Activated naive CD8-positive, alpha-beta T cell treated with anti-CD3 and anti-CD28 coated beads, Interleukin-2, amount 10 ng/mL, durations not matched to agents 7 days and 5 days (primary cell): ENCODE measurements at places on chromosomes 6 and 20. TPM values are rescaled to one million over a fixed set of nuclear protein-coding genes. Genes with fewer than 3 reads are reported as not detected.

BPIFB2 gene
- not detected for total RNA-seq

DNA sequence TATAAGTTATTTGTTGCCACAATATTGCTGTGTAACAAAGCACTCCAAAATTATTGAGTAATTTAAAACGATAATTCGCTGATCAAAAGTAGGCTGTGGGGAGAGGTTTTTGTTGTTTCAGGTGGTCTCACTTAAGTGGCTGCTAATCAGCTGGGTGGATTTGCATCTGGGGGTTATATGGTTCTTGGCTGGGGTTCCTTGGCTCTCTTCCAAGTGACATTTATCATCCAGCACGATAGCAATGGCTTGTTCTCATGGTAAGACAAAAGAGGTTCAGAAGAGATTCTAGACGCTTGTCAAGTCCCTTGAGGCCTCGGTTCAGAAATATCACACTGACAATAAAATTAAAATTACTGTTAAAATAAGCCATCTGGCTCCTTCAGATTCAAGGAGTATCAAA is 1648.8 kb downstream of the GRIK2 start:
- DNase-seq, result no peak

DNA sequence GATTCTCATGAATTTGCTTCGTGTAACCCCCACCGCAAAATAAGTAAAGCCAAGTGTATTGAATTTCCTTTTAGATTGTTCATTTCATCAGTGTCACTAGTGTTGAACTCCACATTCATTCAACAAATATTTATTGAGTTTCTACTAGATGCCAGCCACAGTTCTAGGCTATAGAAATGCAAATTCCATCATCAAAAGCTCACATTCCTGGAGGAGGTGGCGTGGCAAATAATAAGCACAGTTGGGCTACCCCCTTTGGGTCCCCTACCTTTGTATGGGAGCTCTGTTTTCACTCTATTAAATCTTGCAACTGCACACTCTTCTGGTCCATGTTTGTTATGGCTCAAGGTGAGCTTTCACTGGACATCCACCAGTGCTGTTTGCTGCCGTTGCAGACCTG is 12.7 kb upstream of the ME1 start:
- DNase-seq, result no peak

DNA sequence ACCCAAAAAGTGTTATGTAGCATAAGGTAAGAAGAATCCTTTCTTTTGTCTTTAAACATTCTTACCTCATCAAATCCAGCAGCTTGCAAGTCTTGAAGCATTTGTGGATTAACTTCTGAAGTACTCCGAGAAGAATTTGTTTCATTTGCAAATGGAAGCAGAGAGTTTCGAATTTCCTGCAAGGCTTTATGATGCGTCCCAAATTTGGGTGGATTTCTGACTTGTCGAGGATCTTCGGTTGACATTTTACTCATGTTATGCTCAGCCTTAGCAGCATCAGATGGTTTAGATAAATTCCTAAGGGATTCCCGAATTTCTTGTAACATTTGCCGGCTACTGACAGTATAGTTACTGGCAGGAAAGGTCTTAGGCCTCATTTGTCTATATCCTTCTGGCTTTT is 16.2 kb downstream of the LATS1 start:
- DNase-seq, result no peak

DNA sequence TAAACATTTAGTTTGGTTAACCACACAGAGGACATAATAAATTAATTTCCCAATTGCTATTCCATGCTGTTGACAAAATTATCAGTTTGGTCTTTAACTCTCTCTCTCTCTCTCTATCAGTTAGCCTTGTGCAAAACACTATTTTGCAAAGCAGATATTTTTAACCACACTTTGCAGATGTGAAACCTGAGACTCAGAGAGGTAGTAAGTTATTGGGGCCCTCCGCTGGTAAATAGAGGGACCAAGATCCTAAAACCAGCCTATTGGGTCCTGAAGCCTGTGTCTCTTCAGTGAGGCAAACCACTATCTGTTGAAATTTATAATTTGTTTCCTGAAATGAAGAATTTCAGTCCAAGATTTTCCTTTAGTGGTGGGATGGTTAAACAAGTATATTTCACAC is 231.0 kb downstream of the SOD2 start:
- no peak for DNase-seq

GRCh38 chr6:13445005-13445743 is 42.2 kb downstream of the GFOD1 start:
- DNase-seq, result no peak
